GM18507 (cell line): ENCODE measurements at places on chromosomes 12 and 14.

DNA sequence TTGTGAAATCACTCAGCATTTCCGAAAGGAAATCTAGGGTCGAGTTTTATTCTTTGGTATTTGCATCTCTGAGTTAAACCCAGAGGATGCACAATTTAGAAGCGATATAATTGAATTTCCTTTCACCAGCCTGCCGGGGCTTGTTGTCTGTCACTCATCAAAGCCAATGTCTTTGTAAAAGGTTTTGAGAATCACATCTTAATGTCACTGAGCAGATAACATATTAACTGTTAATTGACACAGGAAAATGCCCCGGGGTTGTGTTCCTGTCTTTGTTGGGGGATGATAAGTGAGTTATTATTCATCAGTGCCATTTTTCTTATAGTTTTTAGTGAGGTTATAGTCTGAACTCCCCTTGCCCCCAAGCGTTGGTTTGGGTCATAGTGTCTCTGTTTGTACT lies 73.4 kb downstream of the DUSP6 start:
- DNase-seq: no peak

DNA sequence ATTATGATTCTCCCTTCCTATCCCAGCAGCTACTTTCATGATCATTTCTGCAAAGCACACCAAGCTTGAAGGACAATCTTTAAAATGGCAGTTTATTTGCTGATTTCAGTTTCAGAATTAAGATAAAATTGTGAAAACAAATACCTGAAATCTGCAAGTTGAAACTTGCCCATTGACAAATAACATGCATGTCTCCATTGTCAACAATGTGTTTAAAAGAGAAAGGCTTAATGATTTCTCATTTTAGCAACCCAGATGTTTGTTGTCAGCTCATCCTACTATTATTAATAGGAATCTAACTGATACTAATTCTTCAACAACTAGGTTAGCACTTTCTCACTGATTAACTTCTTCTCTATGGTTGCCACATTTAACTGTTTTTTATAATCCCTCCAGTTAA lies 474.6 kb downstream of the PRKD1 start:
- DNase-seq: no peak

DNA sequence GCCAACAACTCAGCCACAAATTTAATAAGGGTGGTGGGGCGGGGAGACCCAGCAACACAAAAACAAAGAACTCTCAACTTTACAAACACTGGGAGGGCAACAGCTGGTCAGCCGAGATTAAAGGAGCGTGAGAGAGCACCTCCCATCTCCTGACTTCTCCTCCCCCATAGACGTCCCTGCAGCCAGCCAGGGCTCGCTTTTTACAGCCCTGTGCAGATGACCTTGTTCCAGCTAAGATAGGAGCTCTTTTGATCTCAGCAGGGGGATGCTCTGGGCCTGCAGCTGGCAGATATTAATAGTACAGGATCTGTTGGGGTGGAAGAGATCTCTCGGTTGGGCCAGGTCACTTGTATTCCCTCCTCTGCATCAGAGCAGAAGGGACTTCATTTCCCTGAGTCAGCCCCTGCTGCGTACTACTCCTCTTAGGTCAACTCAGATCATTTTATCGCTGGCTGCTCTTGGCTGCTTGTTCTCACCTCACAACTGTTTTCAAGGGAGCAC lies 475.8 kb downstream of the RAD51B start:
- no peak for DNase-seq

DNA sequence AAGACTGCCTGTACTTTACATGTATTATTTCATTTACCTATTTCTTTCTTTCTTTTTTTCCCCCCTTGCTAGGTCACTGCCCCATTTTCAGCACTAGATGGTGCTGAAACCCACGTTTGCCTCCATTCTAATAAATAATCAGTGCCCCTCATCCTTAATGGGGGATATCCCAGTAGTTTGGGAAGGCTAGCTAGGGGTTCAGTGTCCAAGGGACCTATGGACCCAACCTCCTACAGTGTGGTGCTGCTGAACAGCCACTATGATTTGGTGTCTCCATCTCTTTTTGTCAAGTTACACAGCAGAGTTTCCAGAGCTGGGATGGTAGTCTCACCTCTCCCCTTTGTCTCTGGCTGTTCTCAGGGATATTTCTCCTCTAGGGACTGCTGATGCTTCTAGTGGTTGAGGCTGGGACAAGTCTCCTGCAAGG lies 6.5 kb upstream of the HCFC2 start:
- no peak for DNase-seq

DNA sequence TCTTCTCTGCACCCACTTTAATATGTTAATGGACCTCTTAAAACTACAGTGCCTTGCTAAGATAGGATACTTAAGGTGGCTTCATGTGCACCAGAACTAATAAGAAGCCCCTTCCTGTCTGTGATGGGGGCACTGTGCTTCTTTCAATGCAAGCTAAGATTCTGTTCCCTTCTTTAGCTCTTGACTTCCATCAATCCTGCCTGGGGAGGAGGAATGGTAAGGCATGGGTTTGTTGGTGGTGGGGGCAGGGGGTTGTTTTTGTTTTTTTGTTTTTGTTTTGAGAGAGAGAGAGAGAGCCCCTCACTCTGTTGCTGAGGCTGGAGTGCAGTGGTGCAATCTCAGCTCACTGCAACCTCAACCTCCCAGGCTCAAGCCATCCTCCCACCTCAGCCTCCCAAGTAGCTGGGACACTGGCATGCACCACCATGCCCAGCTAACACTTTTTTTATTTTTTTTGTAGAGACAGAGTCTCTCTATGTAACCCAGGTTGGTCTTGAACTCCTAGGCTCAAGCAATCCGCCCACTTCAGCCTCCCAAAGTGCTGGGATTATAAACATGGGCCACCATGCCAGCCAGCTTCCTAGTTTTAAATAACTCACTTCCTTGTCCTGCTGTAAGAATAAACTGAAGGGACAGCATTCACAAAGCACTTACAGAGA lies 4.5 kb upstream of the KRT3 start:
- DNase-seq: no peak

DNA sequence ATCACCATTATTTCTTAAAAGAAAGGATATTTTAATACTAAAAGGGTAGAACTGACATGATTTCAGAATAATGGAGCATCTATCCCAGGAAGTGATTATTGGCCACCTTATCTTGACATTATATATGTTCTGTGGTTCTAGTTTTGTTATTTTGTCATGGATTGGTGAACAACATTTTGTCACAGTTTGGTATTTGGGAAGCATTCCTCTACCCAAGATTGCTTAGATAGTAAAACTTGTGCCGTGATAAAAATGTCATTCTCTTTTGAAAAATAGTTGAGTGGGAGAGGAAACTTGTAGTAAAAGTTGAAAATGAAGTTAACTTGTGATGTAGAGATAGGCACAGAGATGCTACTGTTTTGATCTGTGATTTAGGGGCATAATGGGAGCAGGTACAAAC lies 65.7 kb downstream of the TMX1 start:
- no peak for DNase-seq

DNA sequence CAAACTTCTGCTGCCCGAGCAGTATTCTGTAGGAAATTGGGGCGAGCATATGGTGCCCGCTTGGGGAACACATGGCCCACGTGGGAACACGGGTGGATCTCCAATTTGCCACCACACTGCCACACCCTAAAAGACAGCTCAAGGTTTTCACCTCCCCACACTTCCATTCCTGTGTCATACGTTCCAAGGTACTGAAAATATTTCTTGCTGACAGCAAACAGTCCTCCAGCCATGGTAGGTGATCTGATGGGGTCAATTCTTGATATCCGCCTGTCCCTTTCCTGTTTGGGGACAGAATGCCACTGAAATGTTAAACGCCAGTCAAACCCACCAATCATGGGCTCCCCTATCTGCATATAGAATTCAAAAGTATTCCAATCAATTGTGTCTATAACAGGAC lies 1.2 kb downstream of the GALNT4 start:
- no peak for DNase-seq

DNA sequence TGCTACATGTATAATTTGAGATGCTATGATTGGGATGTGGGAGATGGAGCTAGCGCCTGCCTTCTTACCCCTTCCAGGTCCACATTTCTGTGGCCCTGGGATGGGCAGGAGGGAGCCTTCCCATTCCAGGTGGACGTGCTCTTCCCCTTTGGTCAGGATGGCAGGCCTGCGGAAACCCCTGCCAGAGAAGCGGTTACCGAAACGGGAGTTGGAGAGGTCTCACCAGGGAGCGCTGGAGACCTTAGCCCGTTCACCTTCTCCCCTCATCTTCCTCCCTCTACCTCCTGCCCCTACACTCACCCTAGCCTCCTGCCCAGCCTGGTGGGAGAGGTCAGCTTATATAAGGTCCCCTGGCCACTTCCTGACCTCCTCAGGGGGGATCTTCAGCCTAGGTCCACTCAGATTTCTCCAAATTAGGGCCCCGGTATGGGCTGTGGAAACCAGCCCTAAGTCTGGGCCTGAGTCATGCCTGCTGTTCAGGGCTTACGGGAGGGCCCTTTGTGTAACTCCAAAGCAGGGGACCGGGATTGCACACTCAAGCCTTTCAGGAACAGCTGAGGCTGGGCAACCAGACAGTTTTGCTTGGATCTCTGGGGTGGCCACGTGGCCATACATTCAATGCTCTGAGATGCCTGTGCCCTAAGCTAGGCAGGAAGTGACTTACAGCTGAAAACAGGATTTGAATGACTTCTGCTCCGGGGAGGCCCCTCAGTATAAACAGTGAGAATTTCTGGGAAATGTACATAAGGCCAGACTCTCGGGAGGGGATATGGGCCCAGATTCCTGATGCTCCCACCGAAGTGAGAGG lies 10.2 kb upstream of the MEG3 start:
- no peak for DNase-seq

- no peak for DNase-seq
These were observed 19.3 kb upstream of the NCOR2 start for GRCh38 chr12:124586756-124587155.

DNA sequence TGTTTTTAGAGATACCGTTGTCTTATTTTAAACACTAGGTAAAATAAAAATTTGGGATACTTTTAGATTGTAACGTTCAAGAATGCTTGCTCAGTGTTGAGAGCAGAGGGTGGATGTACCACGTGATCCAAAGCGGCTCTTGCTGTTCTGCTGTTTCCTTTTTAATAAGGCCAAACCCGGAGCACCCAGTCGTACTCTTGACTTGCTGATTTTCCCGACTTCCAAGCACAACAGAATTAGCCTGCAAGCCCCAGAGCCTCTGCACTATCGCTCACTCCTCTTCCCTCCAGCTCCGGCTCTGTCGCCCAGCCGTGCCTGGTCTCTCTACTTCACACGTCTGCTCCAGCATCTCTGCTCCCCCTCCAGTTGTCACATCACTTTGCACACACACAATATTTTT lies 77.3 kb downstream of the EMP1 start:
- no peak for DNase-seq

DNA sequence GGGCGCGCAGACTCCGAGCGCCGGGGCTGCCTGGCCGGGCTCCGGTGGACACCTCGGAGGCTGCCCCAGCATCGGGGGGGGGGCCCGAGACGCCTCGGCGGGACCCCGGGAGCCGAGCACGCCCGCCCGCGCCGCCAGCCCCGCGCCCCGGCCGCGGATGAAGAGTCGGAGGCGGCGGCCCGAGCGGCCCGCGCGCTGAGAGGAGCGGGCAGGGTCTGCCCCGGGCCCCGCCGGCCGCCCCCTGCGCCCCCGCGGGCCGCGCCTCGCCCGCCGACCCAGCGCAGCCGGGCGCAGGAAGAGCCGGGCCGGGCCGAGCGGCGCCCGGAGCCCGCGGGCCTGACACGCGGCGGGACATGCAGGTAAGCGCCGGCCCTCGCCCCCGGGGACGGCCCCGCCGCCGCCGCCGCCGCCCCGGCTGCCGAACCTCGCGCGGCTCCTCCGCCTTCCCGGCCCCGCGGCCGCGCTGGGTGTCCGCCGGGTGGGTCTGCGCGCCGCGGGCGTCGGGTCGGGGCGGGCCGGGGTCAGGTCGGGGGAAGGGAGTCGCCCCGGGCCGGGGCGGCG lies 63.7 kb downstream of the FBXL14 start:
- no peak for DNase-seq

- DNase-seq: no peak
These were observed 18.4 kb upstream of the RNU6-7 start for GRCh38 chr14:32183151-32184058.

DNA sequence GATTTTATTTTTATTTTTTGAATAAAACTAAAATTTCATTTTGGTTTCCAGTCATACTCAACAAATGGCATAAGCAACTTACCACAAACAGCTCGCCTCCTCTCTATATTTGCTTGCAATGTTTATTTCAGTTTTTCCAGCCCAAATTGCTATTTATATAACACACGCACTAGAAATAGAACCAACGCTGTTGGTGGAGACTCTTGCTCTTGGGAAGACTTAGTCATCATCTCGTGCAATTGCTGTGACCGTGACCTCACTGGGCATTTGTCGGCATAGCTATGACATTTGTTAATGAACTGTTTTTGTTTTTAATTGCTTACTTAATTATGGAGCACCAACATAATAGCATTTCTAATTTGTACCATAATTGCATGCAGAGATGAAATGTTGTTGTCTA lies 153.1 kb upstream of the OTX2 start:
- DNase-seq: no peak

DNA sequence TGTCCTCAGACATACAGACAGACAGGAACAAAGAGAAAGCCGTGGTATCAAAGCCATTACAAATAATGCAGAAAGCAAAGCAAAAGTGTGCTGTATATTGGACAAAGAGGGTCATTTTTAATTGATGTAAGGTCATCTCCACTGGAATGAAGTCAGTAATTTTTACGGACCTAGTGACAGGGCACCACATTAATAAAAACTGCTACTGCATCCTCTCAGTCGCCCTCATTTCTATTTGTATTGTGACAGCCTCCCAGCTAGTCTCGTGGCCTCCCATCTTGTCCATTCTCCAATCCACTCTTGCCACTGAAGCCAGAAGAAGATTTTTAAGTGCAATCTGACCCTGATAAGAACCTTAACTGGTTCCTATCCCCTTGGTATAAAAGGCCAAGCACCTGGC lies 132.4 kb downstream of the NUAK1 start:
- no peak for DNase-seq

- no peak for DNase-seq
These were observed 75.7 kb downstream of the HSD17B6 start for GRCh38 chr12:56838621-56839488.

- DNase-seq: no peak
These were observed 84.1 kb upstream of the MON2 start for GRCh38 chr12:62382526-62382925.

GRCh38 chr14:72416892-72417291 lies 477.0 kb downstream of the DPF3 start:
- no peak for DNase-seq

DNA sequence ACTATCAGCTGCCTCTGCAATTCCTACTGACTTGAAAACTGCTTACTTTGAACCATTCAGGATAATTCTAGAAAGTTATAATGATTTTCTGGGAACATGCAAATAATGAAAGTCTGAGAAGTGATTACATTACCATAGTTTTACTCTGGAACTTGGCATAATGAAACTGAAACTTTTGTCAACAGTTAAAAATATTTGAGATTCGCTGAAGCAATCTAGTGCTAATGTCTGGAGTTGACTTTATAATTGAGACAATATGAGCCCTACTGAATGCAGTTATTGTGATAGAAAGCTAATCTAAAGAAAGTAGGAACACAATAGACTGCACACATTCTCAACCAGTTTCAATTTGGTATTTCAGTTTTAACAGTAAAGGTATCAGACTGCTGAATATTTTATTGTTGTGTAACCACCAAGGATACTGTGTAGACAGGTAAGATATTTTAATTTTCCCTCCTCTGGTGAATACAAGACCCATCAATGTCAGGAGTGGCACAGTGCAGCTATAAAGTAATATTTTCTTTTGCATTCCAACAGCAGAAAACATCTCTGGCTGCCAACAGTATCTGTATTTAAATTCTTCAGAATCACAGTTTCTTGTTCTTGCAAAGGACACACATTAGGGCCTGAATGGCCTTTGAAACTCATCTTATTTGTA lies 483.5 kb downstream of the ATP23 start:
- no peak for DNase-seq

GRCh38 chr12:14356147-14356546 lies 9.3 kb upstream of the ATF7IP start:
- no peak for DNase-seq
